ENCODE measurements at places on chromosomes 7 and 10. TPM values are rescaled to one million over a fixed set of nuclear protein-coding genes. Genes with fewer than 3 reads are reported as not detected.

GRCh38 chr7:64951250-64951848, 39.5 kb downstream of the ZNF117 start:
- DNase-seq, result no peak
- no peak overlapping the region for H3K4me3 ChIP-seq
- H3K36me3 ChIP-seq, result peaks cover 3% of the 10 kb centered on the region
- H3K4me1 ChIP-seq, result no peaks in the 10 kb centered on the region
- no peak overlapping the region for H3K27ac ChIP-seq

DNA sequence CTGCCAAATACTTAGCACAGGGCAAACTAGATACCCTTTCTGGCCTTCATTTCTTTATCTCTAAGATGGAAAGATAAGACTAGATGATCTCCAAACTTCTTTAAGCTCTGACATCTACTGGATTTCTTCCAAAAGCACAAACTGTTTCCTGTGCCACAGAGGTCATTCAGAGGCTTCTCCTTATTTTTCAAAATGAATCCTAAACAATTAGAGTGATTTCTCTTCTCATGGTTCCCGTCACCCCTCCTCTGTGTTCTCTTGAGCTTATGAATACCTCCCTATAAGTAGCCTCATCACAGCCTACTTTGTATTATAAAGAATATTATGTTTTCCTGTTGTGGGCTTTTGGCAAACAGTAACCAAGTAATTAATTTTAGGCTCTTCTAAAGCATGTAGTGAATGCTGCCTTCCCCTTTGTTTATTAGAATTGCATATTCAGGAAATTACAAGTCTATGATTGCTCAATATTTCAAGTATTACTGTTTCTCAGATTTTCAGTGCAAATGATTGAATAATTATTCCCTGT, 179.5 kb downstream of the REEP3 start:
- H3K27me3 ChIP-seq, result no peaks in the 10 kb centered on the region
- H3K36me3 ChIP-seq, result peaks cover 3% of the 10 kb centered on the region
- H3K4me3 ChIP-seq, result no peak overlapping the region
- peaks cover 7% of the 10 kb centered on the region for H3K4me1 ChIP-seq
- H3K27ac ChIP-seq, result no peak overlapping the region

DNA sequence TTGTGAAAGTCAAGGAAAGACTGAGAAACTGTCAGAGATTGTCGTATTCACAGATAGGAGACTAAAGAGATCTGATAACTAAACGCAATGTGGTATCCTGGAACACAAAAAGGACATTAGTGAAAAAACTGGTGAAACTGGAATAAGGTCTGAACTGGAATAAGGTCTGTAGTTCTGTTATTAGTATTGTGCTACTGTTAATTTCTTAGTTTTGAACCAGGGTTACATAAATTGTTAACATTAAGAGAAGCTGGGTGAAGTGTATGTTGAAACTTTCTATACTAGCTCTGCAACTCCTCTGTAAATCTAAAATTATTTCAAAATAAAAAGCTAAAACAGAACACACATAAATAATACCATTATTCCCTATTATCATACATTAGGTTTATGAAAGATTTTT, 3.4 kb upstream of the NT5C2 start:
- no peak overlapping the region for H3K4me3 ChIP-seq
- peaks cover 12% of the 10 kb centered on the region for H3K27me3 ChIP-seq
- H3K4me1 ChIP-seq, result peaks cover 6% of the 10 kb centered on the region
- H3K27ac ChIP-seq, result no peak overlapping the region

DNA sequence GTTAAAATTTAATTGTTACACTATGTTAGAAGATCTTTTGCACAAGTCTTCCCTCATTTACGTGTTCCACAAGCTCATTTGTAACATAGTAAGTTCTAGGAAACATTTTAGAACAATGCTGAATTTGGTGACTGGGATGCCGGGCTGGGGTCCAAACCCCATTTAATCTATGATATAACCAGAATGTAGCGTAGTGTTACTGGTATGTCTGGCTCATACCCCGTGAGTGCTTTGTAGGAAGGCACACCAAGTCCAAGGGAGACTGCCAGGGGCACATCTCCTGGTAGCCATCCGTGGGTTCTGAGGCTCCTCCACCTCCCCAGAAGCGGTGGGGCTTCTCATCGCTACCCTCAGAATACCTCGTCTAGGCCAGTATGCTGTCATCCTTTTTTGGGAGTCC, 21.3 kb upstream of the TMEM236 start:
- no peak overlapping the region for H3K4me3 ChIP-seq
- no peak for DNase-seq
- no peak overlapping the region for H3K27ac ChIP-seq
- H3K27me3 ChIP-seq, result no peaks in the 10 kb centered on the region
- no peaks in the 10 kb centered on the region for H3K4me1 ChIP-seq
- H3K36me3 ChIP-seq, result no peaks in the 10 kb centered on the region

GRCh38 chr7:30726296-30727006, 25.5 kb upstream of the INMT start:
- peaks cover 11% of the 10 kb centered on the region for H3K27me3 ChIP-seq
- no peak overlapping the region for H3K4me3 ChIP-seq
- no peak for DNase-seq
- H3K36me3 ChIP-seq, result peaks cover 9% of the 10 kb centered on the region

DNA sequence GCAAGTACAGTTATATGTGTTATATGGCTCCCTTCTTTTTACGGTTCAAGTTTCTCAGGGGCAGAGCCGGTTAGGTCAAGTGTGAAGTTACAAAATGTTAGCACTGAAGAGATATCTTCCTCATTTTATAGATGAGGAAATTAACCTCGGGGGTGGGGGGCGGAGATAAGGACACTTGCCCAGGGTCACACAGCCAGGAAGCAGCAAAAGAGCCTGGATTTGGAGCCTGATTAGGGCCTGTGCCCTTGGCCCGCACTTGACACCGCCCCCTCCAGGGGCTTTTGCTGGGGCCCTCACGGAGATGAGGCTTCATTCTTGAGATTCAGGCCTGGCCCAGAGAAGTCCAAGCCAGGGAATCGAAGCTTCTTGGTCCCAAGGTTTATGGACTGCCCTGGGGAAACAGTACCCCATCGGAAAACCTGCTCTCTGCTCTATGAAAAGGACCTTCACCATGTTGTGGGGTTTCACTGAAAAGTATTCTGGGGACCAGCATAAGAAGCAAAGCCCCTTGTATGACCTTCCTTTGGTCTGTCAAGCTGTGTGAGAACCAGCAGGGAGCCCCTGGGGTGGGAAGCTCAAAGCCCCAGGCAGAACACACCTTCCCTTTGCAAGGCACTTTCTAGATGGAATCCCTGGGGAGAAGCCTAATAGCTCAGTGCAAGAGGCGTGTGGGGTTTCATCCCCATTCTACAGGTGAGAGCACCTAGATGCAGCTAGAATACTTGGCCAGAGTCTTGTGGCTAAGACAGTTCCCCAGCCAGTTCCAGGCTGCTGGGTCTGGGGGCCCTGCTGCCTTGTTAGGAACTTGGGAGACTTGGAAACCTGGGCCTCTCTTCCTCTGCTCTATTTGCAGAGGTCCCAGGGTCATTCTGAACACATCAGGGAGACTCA, 21.9 kb downstream of the UNC5B start:
- peaks cover 9% of the 10 kb centered on the region for H3K4me1 ChIP-seq
- H3K27me3 ChIP-seq, result peaks cover 3% of the 10 kb centered on the region
- DNase-seq, result peak; percentile 8
- H3K27ac ChIP-seq, result peak overlapping the region; percentile 59

GRCh38 chr7:99379043-99379577, 4.6 kb downstream of the ARPC1B start:
- no peak overlapping the region for H3K4me3 ChIP-seq
- peaks cover 3% of the 10 kb centered on the region for H3K27me3 ChIP-seq
- H3K27ac ChIP-seq, result no peak overlapping the region
- DNase-seq, result no peak
- no peaks in the 10 kb centered on the region for H3K36me3 ChIP-seq

GRCh38 chr7:45435846-45436245, 138.3 kb upstream of the ADCY1 start:
- H3K36me3 ChIP-seq, result no peaks in the 10 kb centered on the region
- H3K4me1 ChIP-seq, result peaks cover 6% of the 10 kb centered on the region

DNA sequence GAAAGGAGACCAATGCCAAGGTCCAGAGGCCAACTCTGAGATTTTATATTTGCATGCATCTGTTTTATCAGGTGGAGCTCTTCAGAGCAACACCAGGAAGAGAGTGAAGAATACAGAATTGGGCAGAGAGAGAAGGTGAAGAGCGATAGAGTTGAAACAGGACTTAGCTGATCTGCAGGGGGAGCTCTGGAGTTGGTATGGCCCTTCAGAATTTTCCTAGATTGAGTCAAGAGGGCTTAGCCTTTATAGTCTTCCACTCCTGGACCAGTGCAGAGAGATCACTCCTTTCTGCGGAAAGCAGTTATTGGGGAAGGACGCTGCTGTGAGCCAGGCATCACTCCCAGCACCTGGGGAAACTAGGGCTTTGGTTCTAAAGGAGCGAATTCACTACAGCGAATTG, 105.0 kb upstream of the DGKB start:
- no peak overlapping the region for H3K4me3 ChIP-seq
- no peak overlapping the region for H3K27ac ChIP-seq

The ADARB2 gene
- 20.6 TPM for total RNA-seq

- H3K27me3 ChIP-seq, result peaks cover 3% of the 10 kb centered on the region
- no peaks in the 10 kb centered on the region for H3K4me1 ChIP-seq
- DNase-seq, result no peak
- H3K4me3 ChIP-seq, result no peak overlapping the region
- H3K36me3 ChIP-seq, result no peaks in the 10 kb centered on the region
Measured at GRCh38 chr7:47882635-47883034, 65.6 kb downstream of the PKD1L1 start.

DNA sequence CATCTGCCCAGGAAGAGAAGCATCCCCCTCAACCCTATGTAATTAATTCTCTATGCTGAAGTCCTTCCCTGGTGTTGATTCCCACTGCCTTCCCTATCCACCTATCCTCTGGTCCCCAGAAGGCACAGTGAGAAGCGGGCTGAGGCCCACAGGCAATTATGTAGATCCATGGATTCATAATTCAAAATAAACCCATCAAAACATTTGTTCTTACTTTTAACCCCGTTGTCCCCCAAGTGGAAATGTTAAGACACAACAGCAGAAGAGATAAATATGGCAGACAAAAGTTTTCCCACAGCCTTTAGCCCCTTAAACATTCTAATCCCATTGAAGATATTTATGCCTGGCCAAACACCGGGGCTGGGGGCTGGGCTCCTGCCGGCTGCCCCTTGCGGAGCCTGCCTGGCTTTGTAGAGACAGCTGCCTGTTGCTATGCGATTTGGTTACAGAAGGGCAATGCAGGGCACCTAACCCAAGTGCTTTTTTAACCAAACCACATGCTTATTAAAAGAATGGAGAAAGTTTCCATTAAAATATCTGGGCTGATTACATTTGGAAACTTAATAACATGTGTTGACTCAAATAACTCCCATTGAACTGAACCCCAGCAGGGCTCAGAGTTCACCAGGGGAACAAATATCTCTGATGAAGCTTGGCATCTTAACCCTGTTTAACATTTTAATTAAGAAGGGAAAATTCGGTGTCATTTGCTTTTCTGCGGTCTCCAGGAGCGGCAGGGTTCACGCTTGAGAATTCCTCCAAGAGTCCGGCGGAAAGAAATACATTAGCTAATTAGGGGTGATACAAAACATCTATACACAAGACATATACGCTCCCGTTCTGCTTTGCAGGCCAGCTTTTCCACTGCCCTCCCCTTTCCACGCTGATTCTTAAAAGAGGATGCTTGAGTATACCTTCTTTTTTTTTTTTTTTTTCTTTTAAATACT, 110.8 kb upstream of the FGFR2 start:
- no peak overlapping the region for H3K27ac ChIP-seq
- H3K4me1 ChIP-seq, result peaks cover 29% of the 10 kb centered on the region
- no peak overlapping the region for H3K4me3 ChIP-seq
- H3K27me3 ChIP-seq, result peaks cover 3% of the 10 kb centered on the region
- peaks cover 8% of the 10 kb centered on the region for H3K36me3 ChIP-seq

The PLXNA4 gene
- 16.2 TPM for total RNA-seq

The KIF11 gene
- 7.2 TPM for total RNA-seq

The TMEM273 gene
- 0.39 TPM for total RNA-seq

- no peaks in the 10 kb centered on the region for H3K36me3 ChIP-seq
- H3K4me1 ChIP-seq, result peaks cover 17% of the 10 kb centered on the region
- DNase-seq, result no peak
- H3K4me3 ChIP-seq, result no peak overlapping the region
Measured at GRCh38 chr7:80127412-80128160, 7.0 kb upstream of the GNAI1 start.

- H3K4me3 ChIP-seq, result no peak overlapping the region
- H3K27me3 ChIP-seq, result peaks cover 5% of the 10 kb centered on the region
- no peak for DNase-seq
- H3K36me3 ChIP-seq, result no peaks in the 10 kb centered on the region
Measured at GRCh38 chr10:93465806-93466675, 16.1 kb downstream of the MYOF start.

The APBB1IP gene
- total RNA-seq, result not detected

The PBLD gene
- total RNA-seq, result 10.3 TPM

The CTTNBP2 gene
- total RNA-seq, result 22.2 TPM

The PALD1 gene
- total RNA-seq, result 15.5 TPM

DNA sequence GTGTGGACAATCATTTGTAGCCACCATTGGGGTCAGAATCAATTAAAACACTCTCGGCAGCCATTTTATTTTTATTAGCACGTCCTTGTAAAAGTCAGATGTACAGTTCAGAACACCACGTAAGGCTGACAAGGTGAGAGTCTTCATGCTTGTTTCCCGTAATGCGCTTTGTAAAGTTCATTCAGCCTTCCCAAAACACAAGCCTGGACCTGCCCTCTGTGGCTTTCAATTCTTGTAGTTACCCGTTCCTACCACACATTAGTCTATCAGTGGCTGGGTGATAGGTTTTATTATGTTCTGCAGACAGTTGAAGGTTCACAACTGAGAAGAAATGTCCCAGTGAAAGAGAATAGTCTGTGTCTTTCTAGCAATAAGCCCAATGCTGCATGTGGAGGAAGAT, 35.4 kb downstream of the GAD2 start:
- H3K27me3 ChIP-seq, result no peaks in the 10 kb centered on the region
- DNase-seq, result no peak
- H3K4me1 ChIP-seq, result no peaks in the 10 kb centered on the region
- H3K4me3 ChIP-seq, result no peak overlapping the region

The GIMAP2 gene
- not detected for total RNA-seq

DNA sequence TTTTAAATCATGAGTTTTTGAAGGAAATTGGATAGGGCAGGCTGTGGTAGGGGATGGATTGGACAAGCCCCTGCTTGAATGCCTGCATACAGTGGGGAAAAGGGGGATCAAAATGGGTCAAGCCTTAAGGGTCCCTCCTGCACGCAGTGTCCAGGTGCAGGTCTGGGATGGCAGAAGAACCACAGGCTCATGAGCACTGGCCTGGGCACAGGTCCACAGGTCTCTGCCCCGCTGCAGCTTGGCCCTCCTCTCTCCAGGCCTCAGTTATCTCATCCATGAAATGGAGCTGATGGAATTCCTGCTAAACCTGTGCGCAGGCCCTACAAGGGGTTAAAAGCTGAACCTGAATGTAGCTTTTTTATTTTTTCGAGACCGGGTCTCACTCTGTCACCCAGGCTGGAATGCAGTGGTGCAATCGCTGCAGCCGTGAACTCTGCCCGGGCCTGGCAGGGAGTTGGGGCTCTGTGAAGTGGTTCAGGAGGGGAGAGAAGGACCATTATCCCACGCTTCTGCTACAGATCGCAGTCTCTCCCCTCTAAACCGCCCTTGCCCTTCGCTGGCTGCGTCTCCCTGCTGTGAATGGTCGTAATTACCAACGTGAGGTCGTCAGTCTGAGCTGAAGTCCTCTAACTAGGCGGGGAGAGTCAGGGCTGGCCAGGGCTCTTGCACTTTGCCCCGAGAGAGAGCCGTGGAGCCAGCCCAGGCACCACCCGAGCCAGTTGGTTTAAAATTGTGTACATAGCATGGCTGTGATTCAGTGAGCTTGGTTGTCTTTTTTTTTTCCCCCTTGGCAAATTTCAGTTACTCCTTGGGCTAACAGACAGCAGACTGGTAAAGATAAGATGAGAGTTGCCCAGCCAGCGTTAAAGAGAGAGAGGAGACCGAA, 77.5 kb upstream of the GTF2I start:
- no peak overlapping the region for H3K4me3 ChIP-seq
- H3K27ac ChIP-seq, result no peak overlapping the region
- DNase-seq, result no peak
- peaks cover 6% of the 10 kb centered on the region for H3K4me1 ChIP-seq
- peaks cover 3% of the 10 kb centered on the region for H3K27me3 ChIP-seq
- H3K36me3 ChIP-seq, result peaks cover 5% of the 10 kb centered on the region

The CALCR gene
- total RNA-seq, result not detected
